Activated T-helper 1 cell treated with anti-CD3 and anti-CD28 coated beads, Interleukin-12 subunit alpha, Interleukin-12 subunit beta, Interleukin-2, Interleukin-4 antibody, amounts not matched to agents 30 ng/mL and 10 ng/mL and 1 ng/mL, durations not matched to agents 14 hours and 24 hours and 36 hours (primary cell): ENCODE measurements at places on chromosomes 6 and 20. TPM values are rescaled to one million over a fixed set of nuclear protein-coding genes. Genes with fewer than 3 reads are reported as not detected.

The PBOV1 gene
- total RNA-seq, result not detected in 2 replicates

The C6orf15 gene
- total RNA-seq, result not detected in 2 replicates

The SLCO4A1 gene
- 47.6 and 49.8 TPM in 2 replicates for total RNA-seq

The CYP39A1 gene
- total RNA-seq, result not detected in 2 replicates

The SLC35D3 gene
- not detected in 2 replicates for total RNA-seq

The SUMO4 gene
- 11.6 and 12.0 TPM in 2 replicates for total RNA-seq

The CD109 gene
- 27.1 and 29.3 TPM in 2 replicates for total RNA-seq

The TTK gene
- total RNA-seq, result 22.4 and 23.5 TPM in 2 replicates

The KIF25 gene
- not detected in 2 replicates for total RNA-seq

The STMN3 gene
- total RNA-seq, result 5.3 and 5.5 TPM in 2 replicates

The GHRH gene
- total RNA-seq, result not detected in 2 replicates

The PSORS1C2 gene
- not detected in 2 replicates for total RNA-seq

The DLL1 gene
- total RNA-seq, result not detected in 2 replicates

The SMIM28 gene
- not detected in 2 replicates for total RNA-seq

The FAXC gene
- not detected in 2 replicates for total RNA-seq

The RIPOR2 gene
- total RNA-seq, result 30.8 and 31.1 TPM in 2 replicates

The FRS3 gene
- 5.2 and 5.3 TPM in 2 replicates for total RNA-seq

The SNAI1 gene
- 3.5 and 3.9 TPM in 2 replicates for total RNA-seq
